ENCODE measurements at places on chromosomes 1 and 21.

GRCh38 chr1:245837718-245838117, 669.4 kb downstream of the SMYD3 start:
- no peak for DNase-seq

- no peak for DNase-seq
Measured at GRCh38 chr1:207284209-207284897, 37.1 kb upstream of the CD55 start.

DNA sequence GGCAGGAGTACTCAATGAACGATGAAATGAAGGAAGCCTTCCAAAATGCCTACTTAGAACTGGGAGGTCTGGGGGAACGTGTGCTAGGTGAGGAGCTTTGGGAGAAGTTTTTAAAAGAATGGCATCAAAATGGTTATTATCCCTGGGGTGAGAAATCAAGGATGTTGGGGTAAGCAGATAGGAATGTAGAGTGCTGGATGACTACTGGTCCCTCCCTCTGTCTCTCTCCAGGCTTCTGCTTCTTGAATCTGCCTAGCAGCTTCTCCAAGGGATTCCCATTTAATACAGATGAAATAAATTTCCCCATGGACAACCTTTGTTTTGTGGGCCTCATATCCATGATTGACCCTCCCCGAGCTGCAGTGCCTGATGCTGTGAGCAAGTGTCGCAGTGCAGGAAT, 19.0 kb upstream of the CASQ1 start:
- DNase-seq: no peak

DNA sequence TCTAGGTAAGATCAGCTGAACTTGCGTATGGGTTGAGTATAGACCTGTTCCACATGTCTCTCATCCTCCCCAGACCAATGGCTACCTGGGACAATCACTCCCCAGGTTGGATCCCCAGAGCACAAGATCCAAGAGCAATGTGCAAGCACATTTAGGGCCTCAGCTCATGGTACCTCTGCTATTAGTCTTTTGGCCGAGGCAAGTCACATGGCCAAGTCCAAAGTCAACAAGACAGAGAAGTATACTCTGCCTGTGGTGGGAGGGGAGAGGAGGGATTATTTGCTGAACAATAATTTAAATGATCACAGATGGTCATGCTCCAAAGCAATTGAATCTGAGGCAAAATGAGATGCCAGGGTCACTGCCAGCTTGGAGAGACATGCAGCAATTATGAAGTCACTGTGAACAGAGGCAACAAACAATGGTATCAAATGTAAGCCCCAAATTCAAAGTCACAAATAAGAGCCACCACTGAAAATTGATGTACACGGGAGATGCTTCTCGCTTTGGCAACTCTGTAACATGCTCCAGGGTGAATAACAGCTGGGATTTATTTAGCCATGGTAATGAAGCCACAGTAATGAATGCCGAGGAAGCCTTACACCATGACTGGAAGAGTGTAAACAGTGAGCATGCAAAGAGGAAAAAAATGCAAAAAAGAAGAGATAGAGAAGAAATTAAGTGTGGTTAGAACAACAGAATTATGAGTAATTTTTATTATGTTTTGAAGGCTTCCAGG, 149.1 kb downstream of the ZNF281 start:
- DNase-seq: no peak

DNA sequence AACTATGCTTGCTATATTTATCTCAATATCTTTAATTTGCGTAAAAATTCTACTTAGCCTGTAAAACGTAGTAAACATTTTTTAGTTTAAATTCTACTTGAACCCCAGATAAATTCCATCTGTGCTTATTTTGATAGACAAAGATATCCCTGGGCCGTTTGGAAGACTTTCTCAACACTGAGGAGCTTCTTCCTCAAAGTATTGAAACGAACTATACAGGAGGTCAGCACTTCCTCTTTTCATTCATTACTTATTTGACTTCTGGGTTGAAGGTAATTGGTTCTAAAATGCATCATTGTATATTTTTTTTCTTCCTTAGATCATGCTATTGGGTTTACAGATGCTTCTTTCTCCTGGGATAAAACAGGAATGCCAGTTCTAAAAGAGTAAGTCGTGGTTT, 74.7 kb downstream of the HSPA13 start:
- DNase-seq: no peak

DNA sequence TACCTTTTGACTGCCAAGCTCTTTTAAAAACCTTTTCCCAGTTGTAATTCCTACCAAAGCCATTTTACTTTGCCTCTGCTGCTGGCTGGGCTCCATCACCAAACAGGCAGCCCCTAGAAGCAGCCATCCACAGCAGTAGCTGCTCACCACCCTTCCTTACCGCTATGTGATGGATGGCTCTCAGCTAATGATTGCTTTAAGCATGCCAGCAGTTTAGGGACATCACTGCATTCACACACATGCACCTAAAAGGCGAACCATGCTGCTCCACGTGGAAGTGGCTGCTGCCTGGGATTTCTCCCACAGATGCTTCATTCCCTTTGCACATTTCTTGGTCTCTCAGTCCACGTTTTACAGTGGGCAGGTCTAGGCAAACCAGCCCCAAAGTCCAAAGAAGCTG, 46.3 kb upstream of the PDE9A start:
- DNase-seq: no peak

DNA sequence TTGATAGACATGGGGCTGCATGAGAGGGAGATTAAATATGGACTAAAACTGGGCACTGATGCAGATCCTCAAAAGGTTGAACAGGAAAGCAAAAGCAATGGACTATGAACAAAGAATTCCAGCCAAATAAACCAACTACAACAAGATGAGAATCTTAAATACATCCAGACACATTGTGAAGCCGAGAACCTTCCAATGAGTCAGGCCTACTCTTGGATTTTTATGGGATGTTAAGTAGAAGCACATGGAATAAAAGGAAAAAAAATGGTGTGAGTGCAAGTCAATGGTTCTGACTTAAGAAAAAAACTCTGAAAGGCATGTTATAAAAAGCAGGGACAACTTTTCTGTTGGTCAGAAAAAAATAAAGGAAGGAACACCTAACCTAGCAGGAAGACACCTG, 227.2 kb downstream of the DPYD start:
- DNase-seq: no peak

DNA sequence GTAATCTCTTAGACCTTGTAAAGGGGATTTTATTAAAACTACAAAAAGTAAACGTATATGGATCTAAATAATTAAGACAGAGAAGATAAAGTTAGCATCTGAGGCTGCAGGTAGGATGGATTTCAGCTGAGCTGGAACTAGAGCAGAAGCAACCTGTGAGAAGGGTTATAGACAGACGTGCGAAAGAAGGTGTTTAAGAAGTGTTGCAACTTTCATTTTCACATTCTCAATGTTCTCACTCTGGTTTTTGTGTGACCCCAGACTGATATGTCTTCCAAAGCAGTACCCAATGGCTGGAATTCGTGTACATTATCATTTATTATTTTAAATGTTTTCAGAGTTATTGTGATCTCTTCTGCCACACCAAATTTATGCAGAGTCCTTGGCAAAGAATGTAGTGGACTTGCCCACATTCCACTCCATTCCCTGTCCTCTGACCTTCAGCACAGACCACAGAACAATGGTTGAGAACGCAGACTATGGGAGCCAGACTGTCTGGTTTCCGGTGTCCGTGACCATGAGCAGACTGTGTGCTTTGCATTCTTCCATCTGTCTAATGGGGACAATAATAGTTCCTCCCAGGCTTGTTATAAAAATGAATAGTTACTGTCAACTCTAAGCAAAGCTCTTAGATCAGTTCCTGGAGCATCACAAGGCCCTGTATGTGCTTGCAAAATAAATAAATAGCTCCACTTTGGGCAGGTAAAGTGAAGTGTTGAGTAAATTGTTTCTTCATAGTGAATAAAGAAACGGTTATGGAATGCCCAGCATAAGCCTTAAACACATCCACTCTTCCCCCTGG, 140.6 kb upstream of the SAMSN1 start:
- no peak for DNase-seq

DNA sequence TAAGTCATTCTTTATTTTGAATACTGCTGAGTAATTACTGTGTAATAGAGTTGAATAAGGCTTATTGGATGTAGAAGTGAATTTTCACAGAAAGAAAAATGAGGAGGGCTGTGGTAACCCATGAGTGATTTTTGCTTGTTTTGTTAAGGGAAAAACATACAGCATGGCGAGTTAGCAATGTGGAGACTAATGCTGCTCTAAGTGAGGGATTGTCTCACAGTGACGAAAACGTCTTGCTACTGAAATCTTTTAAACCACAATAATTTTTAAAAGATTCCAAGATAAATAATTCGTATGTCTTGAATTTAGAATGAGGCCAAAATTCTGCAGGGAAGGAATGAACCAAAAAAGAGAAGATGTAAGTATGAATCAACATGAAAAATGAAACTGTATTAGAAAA, 16.2 kb upstream of the PLA2G4A start:
- DNase-seq: no peak

- no peak for DNase-seq
Measured at GRCh38 chr1:15425958-15426357, 12.3 kb upstream of the CTRC start.

DNA sequence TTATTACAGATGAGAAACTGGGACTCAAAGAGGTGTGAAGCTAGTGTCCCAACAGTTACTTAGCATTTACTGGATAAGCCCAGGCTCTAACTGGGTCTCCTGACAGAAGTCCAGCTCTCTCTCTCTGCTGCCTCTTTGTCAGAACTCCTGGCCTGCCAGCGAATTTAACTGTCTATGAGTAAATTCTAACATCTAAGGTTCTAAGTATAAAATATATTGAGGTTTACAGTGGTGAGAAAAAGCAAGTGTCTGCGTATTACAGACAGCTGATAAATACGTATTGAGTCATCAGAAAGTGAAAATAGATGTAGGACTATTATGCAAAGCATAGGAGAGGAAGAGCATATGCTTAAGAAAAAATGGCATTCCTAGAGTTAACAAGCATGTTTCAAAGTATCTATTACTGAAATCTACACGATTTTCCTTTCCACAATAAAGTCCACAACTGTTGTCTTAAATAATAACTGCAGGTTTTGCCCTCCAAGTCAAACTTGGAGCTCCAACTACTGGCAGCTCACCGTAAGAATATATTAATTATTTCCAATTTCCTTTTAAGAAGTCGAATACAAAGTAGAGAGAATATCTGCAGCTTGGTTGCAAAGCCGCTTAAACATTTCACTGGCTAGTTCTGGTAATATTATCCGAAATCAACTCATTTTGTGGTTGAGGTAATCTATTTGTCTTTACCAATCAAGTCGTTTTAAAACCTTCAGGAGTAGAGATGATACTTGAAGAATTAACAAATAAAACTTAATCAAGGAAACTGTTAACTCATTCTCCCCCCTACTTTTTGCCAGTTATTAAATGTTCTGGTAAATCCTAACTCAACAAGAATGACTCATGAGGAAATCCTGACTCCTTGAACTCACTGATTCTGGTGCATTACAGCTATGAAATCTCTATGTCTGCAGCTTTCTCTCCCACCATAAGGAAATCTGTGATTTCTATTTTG, 1.4 kb upstream of the RGS2 start:
- no peak for DNase-seq

GRCh38 chr21:44837537-44837936, 19.7 kb upstream of the SUMO3 start:
- no peak for DNase-seq

GRCh38 chr1:222772996-222773379, 36.0 kb downstream of the FAM177B start:
- peak; percentile 35 for DNase-seq

DNA sequence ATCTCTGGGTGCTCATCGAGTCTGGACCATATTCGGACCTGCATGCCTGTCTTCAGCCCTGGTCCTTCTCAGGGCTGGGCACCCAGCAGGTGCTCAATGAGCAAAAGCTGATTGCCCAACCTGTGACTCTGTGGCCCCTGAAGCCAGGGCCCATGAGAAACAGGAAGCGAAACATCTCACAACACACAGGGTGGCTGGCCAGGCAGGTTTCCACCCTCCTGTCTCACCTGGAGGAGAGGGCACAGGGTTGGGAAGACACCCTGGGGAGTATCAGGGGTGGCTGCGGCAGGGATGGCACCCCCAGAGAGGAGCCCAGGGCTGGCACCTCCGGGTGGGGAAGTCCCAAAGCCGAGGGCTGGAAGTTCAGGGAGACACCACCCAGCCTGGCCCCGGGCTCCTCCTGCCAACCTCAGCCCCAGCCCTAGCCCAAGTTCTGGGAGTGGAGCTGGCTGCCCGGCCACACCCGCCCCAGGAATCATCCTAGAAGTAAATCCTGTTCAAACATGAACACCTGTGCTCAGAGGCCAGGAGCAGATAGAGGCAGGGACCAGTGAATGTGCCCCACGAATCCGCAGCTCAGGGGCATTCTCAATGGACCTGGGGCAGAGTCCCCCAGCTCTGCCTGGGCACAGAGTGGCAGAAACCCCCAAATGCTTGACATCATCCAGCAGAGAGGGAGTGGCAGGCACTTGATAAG, 54.6 kb downstream of the RAP1GAP start:
- DNase-seq: no peak
